IPS DF 6.9 (cell line): ENCODE measurements at places on chromosomes 2 and 18.

GRCh38 chr2:223674998-223675609 lies 72.9 kb upstream of the SCG2 start:
- no peak for DNase-seq

GRCh38 chr2:182283512-182283911 lies 143.3 kb downstream of the PDE1A start:
- DNase-seq, result no peak

- DNase-seq, result no peak
Measured at GRCh38 chr2:69954084-69954483, 7.3 kb downstream of the ASPRV1 start.

DNA sequence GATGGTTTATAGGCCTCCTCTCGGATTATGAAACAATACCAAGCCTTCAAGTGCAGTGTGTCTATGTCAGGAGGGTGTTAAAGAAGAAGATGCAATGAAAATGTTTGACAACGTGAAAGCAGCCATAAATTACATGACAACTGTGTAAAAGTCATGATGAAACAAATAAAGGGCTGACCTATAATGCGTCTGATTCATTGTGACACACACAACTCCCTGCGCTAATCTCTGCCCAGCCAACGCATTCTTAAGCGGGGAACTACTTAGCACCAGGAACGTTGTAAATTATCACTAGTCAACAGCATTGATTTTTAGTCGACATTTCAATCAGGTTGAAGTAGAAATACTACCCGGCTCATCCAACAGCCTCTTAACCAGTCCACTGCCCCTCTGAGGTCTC lies 26.8 kb downstream of the BCL11A start:
- DNase-seq, result no peak

- DNase-seq, result no peak
Measured at GRCh38 chr2:110969696-110970095, 151.0 kb upstream of the BCL2L11 start.

GRCh38 chr2:204049635-204050034 lies 113.1 kb downstream of the ICOS start:
- no peak for DNase-seq

DNA sequence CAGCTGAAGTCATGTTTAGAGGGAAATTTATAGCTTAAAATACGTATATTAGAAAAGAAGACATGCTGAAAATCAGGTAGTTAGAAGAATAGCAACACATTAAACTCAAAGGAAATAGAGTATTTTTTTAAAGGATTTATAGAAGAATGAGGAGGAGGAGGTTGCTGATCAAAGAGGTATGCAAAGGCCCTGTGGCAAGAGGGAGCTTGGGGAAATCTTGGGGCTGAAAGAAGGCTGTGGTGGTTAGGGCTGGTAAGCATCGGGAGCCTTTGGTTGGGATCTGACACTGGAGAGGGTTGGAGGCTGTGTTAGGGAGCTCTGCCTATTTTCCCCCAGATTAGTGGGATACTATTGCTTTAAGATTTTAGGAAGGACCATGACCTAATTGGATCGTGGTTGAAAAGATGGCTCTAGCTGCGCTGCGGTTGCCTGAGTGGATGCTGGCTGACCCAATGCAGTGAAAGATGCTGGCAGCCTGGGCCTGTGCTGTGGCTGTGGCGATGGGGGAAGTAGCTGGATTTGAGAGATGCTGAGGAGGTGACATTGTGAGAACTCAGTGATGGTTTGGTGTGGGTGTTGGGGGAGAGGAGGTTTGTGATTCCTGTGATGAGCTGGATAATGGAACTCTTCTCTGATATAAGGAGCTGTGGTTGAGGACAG lies 11.7 kb downstream of the DGKD start:
- no peak for DNase-seq

- no peak for DNase-seq
Measured at GRCh38 chr2:192500550-192501200, 305.9 kb upstream of the TMEFF2 start.

GRCh38 chr2:215784371-215784783 lies 229.0 kb downstream of the MREG start:
- DNase-seq, result no peak

GRCh38 chr2:176178038-176178756 lies 10.3 kb upstream of the HOXD1 start:
- DNase-seq, result no peak

GRCh38 chr18:45687621-45688020 lies 36.4 kb upstream of the SLC14A1 start:
- no peak for DNase-seq
